ENCODE measurements at places on chromosomes 2 and 18.

DNA sequence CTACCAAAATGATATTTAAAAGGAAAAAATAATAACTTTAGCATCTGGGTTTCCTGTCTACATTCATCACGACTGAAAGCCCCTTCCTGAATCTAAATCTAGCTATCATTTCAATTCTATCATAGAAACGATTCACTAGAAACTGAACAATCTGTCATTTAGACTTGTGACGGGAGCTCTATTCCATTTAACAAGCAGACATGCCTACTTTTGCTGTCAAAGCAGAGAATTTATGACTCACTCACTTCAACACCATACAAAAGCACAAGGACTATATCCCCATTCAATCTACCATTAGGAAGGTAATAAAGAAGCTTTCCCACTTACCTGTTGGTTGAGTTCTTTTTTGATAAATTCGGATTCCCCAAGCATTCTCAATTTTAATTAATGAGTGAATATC is 1072.3 kb downstream of the LRP1B start:
- DNase-seq, result no peak

DNA sequence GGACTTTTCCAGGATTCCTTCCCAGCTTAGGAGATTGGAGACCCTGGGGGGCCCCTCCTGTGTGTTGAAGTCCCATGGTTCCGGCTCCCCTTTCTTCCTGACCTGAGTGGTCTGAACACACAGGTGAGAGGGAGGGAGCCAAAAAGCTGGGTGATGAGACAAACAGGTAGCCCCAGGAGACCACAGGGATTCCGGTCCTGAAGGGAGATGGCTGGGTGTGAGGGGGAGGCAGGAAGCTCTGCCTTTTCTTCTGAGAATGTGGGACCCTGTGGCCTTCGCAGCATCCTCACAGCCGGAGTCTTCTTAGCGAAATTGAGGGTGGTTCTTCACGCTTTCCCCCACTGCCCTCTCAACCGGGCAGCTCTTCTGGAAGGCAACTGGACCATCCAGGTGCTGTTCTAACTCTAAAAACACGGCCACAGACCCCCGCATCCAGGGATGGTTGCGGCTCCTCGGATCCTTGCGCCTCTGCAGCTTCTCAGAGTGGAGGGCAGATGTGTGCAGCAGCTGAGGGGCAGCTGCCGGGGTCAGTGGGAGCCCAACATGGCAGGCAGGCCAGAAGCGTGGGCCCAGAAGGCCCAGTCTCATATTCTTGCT is 4.4 kb downstream of the SLC66A3 start:
- DNase-seq, result no peak

GRCh38 chr2:66462501-66462825 is 27.5 kb downstream of the MEIS1 start:
- DNase-seq, result no peak

GRCh38 chr2:231752061-231752460 is 29.0 kb downstream of the PDE6D start:
- DNase-seq, result no peak

- DNase-seq, result no peak
Observed at GRCh38 chr18:10141559-10141958, 227.7 kb downstream of the VAPA start.

- DNase-seq, result no peak
Observed at GRCh38 chr2:173972636-173973035, 7.5 kb upstream of the SP3 start.

Data from stimulated activated naive CD8-positive, alpha-beta T cell treated with anti-CD3 and anti-CD28 coated beads, Interleukin-15, Interleukin-2, amounts not matched to agents 100 U/mL and 50 U/mL, for 24 hours (primary cell).